Bone marrow (tissue), 2 donors: ENCODE measurements at places on chromosomes 6 and 20.

- no peak for DNase-seq
Measured at GRCh38 chr6:43089874-43090558, 13.9 kb downstream of the PTK7 start.

GRCh38 chr20:7248281-7249201, 481.1 kb downstream of the BMP2 start:
- no peak for DNase-seq

- DNase-seq = no peak
Measured at GRCh38 chr20:63296531-63297299, 3.7 kb downstream of the COL20A1 start.

DNA sequence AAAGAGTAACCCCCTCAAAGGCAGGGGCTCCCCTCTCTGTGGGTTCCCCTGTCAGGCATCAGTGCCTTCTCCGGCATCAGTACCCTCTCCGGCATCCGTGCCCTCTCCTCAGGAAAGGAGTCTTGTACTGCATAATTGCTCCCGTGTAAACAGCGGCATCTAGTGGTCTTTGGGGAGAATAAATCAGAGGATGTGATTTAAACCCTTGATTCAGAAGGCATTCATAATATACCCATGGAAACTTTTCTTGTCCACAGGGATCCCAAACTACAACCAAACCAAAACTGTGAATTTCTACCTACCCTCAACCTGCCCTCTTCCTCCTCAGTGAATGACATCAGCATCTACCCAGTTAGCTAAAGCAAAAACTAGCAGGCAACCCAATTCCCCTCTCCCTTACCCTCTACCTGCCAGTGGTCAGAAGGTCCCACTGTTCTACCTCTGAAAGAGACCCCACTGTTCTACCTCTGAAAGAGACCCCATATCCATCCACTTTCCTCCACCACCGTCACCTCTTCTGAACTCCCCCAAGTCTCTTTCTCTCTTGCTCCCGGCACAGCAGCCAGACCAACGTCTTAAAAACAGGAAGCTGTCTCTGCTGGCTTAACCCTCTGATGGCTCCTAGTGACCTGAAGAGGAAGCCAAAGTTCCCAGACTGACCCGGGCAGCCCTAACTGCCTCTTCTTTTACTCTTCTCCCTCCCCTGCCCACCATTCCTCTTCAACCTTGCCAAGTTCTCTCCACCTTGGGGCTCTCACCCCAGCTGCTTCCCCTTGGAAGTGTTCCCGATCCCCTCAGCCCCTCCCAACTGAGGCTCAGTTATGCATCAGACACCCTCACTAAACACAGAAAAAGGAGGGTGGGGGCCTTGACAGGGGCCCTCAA, 27.2 kb downstream of the UBE2V1 start:
- DNase-seq = peak; percentile 42

GRCh38 chr6:47152666-47153403, 110.7 kb upstream of the ADGRF1 start:
- no peak for DNase-seq

DNA sequence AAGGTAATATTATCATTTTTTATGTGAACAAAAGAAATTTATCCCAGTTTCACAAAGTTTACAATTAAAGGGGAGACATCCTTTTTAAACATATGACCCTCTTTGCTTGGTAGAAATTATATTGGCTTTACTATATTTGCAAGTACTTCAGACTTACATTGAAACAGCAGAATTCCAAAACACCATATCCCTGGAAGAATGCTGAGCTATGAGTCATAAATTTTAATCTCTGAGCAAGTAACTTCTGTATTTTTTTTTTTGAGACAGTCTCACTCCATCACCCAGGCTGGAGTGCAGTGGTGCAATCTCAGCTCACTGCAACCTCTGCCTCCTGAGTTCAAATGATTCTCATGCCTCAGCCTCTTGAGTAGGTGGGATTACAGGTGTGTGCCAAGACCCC, 240.4 kb downstream of the TBC1D32 start:
- no peak for DNase-seq

DNA sequence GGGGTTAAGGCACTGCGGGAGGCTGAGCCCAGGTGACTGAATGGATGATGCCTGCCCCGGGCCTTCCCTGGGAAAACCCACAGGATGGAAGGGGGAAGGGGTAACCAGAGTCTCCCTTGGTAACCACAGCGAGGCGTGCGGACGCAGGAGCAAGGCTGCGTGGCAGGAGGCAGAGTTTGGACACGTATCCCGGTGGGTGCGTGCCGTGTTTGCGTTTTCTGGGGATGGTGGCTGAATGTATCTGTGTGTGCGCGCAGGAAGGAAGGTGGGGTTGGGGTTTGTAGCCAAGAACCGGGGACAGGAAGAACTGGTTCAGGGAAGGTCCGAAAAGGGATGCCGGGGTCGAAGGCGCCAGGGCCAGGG, 1.8 kb downstream of the MDGA1 start:
- no peak for DNase-seq

- DNase-seq = no peak
Measured at GRCh38 chr6:147522597-147522996, 14.1 kb downstream of the SAMD5 start.

GRCh38 chr6:129638686-129639085, 71.3 kb downstream of the ARHGAP18 start:
- DNase-seq = no peak

DNA sequence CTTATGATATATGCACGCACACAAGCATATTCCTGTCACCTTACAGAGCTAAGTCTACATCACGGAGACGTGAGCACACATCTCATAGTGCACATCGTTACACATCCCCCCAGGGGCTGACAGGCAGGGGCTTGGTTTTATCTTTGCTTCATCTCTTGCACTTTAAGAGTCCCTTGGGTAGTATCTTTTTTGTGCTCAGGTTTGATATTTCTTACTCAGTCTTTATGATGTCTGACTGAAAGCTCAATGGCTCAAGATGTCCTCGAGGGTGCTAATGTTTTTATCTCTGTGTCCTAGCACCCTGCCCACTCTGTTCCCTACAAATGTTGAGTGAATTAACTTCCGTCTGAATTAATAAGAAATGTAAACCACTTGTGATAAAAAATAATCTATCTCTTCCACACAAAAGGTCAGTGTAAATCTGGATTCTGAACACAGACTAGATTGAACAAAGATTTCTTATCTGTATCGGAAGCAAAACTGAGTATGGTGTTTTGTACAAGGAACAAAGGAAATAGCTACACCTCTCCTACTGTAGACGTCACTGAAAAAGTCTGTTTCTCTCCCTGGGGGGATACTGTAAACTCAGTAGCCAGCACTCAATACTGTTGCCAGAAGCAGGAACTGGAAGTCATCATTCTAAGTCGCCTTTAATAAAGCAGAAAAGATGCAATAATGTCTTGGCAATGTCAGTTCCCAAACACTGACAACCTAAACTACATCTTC, 195.1 kb downstream of the PRKN start:
- no peak for DNase-seq

DNA sequence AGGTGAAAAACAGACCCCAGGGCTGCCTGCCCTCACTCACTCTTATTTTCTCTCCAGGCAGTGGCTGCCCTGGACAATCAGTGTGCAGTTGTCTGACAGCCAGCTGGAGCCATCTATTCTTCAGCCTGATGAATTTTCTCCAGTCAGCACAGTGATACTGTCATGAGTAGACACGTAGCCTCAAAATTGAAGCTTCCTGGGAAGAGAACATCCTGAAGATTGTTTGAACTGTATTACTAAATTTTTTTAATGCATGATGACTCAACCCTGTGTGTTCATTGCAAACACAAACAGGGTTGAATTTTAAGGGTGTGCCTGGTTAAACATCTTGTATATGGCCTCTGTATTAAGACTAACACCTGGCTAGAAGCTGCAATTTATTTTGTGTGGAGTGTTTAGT, 49.8 kb upstream of the STXBP5 start:
- DNase-seq = no peak

DNA sequence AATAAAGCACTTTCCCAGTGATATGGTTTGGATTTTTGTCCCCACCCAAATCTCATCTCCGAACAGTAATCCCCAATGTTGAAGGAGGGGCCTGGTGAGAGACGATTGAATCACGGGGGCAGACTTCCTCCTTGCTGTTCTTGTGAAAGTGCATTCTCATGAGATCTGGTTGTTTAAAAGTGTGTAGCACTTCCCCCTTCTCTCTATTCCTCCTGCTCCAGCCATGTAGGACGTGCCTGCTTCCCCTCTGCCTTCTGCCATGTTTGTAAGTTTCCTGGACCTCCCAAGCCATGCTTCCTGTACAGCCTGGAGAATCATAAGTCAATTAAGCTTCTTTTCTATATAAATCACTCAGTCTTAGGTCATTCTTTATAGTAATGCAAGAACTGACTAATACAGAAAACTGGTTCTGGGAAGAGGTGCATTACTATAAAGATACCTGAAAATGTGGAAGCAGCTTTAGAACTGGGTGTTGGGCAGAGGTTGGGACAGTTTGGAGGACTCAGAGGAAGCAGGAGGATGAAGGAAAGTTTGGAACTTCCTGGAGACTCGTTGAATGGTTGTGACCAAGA, 7.4 kb downstream of the EPM2A start:
- DNase-seq = no peak

DNA sequence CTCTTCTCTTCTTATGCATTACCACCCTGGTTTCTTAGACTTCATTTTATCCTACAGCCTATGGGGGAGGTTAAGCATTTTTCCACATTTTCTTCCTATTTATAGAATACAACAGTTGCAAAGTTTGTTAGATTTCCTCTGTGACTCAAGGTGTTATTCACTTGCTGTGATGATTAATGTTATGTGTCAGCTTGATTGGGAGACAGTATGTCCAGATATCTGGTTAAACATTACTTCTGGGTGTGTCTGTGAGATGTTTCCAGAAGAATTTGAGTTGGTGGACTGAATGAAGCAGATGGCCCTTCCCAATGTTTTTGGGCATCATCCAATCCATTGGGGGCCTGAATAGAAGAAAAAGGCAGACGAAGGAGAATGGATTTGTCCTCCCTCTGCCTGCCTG, 131.3 kb downstream of the C6orf118 start:
- DNase-seq = no peak

GRCh38 chr6:12064131-12064530, 52.0 kb downstream of the HIVEP1 start:
- no peak for DNase-seq

DNA sequence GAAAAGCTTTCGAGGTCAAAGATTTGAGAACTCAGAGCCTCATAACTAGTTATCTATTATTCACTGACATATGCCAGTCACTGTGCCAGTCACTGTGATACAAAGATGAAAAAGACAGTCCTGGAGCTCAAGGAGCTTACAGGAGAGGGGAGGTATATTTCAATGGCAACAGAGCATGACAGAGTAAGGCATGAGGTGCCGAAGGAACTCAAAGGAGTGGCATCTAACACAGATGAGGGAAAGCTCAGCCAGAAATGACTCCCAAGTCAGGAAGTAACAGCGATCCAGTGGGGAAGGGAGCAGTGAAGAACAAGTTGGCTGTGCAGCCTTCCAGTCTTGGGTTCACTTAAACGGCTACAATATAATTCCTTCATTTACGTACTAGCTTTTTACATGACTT, 46.6 kb downstream of the DTNBP1 start:
- DNase-seq = no peak

GRCh38 chr20:34964486-34964885, 8.8 kb downstream of the MYH7B start:
- DNase-seq = no peak

- no peak for DNase-seq
Measured at GRCh38 chr6:150992262-150992661, 126.8 kb downstream of the MTHFD1L start.

DNA sequence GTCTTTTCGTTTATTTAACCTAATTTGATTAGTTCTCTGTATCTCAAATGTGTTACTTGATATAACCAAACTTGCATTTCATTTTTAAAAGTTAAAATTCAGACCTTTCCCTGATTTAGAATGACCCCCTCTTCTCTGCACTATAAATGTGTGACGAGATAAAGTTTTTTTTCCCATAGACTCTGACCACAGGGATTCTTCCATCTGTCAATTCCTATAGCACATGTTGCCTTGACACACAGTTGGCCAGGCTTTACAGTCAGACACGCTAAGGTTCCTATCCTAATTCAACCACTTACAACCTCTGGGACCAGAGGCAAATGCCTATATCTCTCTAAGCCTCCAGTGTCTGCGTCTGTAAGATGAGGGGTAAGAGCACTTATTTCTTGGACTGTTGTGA, 40.6 kb downstream of the KCNS1 start:
- no peak for DNase-seq

DNA sequence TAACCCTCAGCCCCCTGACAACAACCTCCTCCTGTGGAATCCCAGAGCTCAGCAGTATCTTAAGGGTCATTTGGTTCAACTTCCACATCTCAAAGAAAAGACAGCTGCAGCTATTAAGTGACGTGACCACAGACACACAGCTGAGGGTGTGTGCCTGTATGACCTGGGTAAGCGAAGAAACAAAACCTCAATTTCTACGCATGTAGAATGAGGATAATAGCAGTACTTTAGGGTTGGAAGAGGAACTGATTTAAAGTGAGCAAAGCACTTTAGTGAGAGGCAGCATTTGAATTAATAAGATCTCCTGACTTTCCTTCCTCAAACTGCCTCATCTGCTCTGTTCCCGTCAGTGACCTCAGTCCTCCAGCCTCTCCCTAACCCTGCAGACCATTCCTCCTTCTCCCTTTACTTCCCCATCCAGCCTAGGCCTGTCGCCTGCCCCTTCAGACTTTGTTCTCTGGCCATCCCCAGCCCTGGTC, 6.8 kb upstream of the ARMC2 start:
- DNase-seq = no peak

DNA sequence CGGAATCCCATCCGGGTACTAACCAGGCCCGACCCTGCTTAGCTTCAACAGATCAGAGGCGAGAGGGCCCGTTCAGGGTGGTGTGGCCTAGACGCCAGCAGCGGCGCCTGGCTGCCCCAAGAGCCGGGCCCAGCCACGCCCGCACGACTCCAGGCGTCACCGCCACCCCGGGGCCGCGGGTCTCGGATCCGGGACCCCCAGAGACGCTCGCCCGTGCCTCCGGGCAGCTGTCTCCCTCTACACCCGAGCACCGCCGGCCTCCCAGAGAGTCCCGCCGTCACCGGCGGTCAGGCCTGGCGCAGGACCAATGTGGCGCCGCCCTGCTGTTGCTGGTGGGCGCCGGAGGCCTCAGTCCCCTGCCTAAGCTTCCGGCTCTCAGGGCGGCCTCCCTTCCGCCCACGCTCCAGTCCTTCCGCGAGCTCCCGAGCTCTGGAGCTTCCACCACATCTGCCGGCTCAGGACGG, 441.2 kb upstream of the DEFB115 start:
- DNase-seq = no peak

DNA sequence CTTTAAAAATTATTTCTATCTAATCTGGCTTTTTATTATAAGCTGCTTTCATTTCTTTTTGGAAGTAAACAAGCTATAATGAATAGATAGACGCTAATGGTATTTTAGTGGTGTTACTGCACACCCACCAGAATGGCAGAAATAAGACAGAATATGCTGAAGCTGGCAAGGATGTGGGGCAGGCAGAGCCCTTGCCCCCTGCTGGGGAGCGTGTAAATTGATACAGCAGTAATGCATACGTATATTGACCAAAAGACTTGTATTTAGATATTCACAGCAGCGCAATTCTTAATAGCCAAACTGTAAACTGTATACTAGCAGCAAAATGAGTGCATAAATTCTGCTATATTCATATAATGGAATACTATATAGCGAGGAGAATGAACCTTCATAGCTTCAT, 35.3 kb downstream of the TMEM181 start:
- DNase-seq = no peak

- DNase-seq = no peak
Measured at GRCh38 chr6:129646642-129647041, 63.3 kb downstream of the ARHGAP18 start.
